ENCODE measurements at places on chromosomes 7 and 10.
A peak's percentile ranks its signal among the peaks of the same experiment; 100 is the strongest.

- DNase-seq = no peak
Observed at GRCh38 chr7:18180685-18181084, 153.0 kb upstream of the PRPS1L1 start.

DNA sequence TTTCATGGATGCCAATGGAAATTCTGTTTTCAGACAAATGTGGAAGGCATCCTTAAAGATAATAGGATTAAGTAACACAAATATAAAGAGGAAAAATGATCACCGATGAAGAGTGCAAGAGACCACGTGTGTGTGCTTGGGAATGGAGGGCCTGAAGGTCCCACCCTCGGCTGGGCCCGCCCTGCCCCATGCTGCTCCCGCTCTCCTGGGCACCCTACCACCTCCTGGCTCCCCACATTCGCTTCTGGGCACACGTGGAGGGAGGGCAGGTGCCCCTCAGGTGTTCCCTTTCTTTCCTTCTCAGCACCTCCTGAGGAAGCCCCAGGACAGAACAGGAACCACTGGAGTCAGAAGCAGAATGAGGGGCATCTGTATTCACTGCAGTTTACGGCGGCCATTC lies 367.6 kb downstream of the DNAJB6 start:
- DNase-seq = no peak

GRCh38 chr7:1961701-1962276 lies 271.0 kb downstream of the MAD1L1 start:
- DNase-seq = peak; percentile 28

GRCh38 chr7:90774706-90775105 lies 178.6 kb downstream of the CDK14 start:
- DNase-seq = no peak

DNA sequence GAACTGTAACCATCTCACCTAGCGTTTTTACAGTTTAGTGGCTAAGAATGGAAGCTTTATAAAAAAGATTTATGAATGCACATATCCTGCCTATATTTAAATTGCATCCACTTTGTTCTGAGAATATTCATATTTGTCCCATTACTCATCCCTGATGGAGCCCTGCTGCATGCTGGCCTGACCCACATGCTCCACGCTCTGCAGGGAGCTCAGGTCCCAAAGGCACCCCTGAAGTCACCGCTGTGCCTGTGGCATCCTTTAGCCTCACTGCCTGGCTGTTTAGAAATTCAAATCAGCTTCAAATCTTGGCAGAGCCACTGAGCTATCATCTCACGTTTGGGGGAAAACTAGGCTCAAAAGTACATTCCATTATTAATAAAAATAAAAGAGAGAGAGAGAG lies 24.4 kb downstream of the C10orf90 start:
- DNase-seq = no peak

DNA sequence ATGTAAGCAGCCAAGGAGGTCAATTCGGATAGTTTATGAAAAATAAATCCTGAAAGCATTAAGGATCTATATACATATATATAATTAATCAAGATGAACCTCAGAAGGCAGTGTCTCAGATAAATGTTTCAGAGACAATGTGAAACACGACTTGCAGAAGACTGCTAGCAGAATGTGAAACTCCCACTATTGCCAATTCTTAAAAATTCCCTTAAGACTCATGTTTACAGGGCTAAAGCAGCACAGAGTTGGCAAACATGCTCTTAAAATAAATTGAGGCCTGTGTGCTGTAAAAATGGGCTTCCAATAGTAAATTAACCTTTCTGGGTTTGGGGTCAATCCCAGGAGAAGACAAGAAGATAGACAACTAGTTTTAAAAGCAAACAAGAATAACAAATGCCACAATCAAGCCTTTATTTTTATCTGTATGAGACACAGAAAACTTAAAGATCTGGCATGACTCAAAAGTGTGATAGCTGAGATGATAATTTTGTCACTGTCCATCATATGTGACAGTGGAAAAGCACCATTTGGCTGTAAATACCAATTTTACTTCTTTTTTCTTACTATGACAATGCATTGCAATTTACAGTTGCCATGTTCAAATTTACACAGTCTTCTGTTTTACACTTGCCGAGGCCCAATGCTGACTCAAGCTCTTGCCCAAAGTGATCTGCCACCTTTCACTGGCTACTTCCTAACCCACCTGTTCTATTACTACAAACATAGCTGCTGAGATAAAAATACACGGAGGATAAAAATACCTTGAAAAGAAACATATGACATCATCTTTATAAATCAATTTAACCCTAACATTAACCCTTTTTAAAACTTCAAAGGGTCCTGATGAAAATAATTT lies 78.6 kb downstream of the CHCHD3 start:
- DNase-seq = no peak

- no peak for DNase-seq
Observed at GRCh38 chr7:70242826-70243225, 644.6 kb downstream of the AUTS2 start.

- no peak for DNase-seq
Observed at GRCh38 chr7:8114175-8114574, 145.6 kb downstream of the GLCCI1 start.

GRCh38 chr7:22447762-22448161 lies 52.2 kb downstream of the STEAP1B start:
- DNase-seq = no peak

GRCh38 chr7:158559356-158559755 lies 28.3 kb downstream of the PTPRN2 start:
- no peak for DNase-seq

- DNase-seq = no peak
Observed at GRCh38 chr7:68461430-68461829, 1136.8 kb upstream of the AUTS2 start.

DNA sequence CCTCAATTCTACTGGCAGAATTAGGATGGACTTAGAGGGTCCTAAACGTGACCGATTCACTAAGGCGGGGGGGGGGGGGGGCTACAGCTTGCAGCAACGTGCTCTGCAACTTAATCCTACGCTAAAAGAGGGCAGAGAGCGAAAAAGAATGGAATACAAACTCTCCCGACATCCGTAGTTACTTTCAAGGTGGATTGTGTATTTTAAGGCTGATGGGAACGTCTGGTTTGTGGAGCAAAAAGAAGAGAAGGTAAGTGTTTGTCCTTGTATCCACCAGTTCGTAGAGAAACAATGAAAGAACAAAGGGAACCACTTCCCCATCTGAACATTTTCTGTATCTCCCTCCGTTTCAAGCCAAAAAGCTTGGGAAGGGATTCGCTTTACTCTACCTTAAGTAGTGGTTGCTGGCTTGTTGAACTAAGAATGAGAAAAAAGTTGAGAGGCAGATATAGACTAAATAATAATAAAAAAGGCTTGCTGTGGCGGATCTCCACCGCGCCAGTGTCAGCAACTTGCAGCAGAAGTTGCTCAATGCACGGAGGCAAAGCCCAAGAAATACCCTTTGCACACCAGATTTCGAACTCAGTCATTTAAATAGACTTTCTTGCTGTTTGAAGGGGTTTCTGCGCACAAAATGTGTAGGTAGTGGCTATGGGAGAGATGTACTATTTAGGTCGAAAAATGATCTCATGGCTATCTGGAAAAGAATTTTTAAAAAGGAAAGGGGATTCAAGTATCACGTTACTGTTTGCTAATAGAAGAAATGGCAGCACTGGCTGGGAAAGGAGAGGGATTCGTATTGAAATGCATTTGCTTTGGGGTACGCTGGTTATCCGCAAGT lies 736 bp downstream of the SKIDA1 start:
- no peak for DNase-seq

DNA sequence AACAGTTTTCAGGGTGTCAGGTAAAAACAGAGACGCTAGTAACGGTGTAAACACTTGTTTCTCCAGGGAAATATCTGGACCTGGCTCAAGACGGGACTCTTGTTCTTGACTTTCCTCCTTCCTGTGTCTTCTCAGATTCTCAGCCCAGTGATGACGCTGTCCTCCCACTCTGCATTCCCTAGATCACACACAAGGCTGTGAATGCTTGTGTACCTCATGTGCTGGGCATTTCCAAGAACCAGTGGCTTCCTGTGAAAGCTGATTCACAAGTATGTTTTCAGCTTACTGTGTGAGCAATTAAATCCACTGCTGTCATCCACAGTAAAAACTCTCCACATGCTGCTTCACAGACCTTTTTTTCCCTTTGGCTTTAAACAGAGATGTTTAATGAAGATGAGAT lies 193.8 kb upstream of the DPP6 start:
- DNase-seq = no peak

- peak; percentile 23 for DNase-seq
Observed at GRCh38 chr7:139016931-139017511, 18.8 kb downstream of the ZC3HAV1L start.

DNA sequence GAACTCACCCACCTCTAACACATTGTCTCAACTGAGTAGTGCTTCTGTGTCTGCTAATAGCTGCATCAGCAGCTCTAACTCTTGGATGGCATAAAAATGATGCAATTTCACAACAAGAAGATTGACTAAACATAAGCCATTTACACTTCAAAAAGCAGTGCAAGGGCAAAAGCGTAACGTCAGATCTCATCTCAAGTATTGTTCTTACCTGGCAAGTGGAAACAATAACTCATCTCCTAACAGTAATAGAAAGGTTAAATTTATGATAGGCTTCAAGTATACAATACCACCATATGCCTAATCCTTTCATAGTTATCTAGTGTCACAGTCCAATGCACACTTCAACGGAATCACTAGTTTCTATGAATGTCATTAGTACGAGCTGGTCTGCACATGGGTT lies 14.8 kb downstream of the TPK1 start:
- DNase-seq = no peak

GRCh38 chr7:128778946-128779345 lies 3.4 kb upstream of the OPN1SW start:
- no peak for DNase-seq

GRCh38 chr10:53893061-53893460 lies 908.0 kb downstream of the PCDH15 start:
- no peak for DNase-seq
